A549 treated with AZD2906 at 1 μM for 4 hours (cell line): ENCODE measurements at places on chromosomes 1 and 21. TPM values are rescaled to one million over a fixed set of nuclear protein-coding genes. Genes with fewer than 3 reads are reported as not detected.

RCSD1 gene
- 0.02 to 0.08 TPM (median 0.06 TPM) in 4 of 5 replicates, not detected in the other for total RNA-seq

ARHGEF16 gene
- total RNA-seq, result 3.9 to 5.2 TPM (median 5.0 TPM) in 5 replicates

HLX gene
- total RNA-seq, result 3.3 to 5.0 TPM (median 4.4 TPM) in 5 replicates

S100A4 gene
- total RNA-seq, result 1,598 to 1,843 TPM (median 1,619 TPM) in 5 replicates

ITGB2 gene
- 0.48 to 0.85 TPM (median 0.84 TPM) in 5 replicates for total RNA-seq
